Frontal cortex (tissue), 4 donors: ENCODE measurements at places on chromosomes 11 and 22.

GRCh38 chr11:3796346-3796745, 1.0 kb downstream of the NUP98 start:
- no peak for DNase-seq

GRCh38 chr11:116086426-116086825, 582.2 kb upstream of the CADM1 start:
- DNase-seq = no peak

DNA sequence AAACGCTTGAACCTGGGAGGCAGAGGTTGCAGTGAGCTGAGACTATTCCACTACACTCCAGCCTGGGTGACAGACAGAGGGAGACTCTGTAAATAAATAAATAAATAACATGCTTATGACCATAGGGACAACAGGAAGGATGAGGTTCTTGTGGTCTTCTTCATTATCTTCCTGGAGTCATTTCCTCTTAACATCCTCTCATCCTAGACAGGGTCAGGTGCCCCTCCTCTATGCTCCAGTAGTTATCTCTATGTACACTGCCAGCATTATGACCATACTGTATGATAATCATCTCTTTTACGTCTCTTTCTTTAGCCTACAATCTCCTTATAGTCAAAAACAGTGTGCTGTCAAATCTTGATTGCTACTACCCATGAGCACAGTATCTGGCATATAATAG, 17.7 kb downstream of the RAB30 start:
- no peak for DNase-seq

DNA sequence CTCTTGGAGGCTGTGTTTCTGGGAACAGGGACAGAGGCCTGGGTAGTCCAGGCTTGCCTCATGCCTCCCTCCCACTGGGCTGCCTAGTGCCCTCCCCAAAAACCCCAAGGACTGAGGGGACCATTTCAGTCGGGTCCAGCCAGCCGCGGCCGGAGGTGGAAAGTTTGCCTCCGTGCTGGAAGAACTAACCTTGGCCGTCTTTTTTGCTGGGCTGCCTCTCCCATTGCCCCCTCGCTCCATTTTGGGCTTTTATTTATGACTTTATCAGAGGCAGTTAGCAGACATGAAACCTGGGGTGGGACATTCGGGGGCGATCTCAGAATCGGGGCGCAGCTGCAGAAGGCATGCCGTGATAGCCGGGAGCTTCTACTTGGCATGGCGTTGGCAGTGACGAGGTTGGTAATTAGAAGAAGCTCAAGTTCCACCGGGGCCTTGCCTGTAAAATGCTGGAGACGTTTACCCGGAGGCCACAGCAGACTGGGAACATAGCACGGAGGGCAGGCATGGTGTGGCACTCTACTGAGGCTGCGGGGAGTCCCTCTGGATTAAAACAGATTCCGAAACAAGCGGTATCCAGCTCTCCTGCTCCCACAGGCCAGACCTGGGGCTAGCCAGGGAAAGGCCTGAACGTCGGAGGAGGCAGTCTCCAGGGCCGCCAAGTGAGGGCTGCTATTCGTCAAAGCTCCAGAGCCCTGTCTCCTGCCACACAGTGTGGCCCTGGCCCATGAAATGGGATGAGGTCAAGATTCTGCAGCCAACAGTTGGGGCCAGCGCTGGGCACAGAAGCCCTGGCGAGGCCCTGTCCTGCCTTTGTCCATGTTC, 76.4 kb upstream of the PPARA start:
- DNase-seq = no peak

DNA sequence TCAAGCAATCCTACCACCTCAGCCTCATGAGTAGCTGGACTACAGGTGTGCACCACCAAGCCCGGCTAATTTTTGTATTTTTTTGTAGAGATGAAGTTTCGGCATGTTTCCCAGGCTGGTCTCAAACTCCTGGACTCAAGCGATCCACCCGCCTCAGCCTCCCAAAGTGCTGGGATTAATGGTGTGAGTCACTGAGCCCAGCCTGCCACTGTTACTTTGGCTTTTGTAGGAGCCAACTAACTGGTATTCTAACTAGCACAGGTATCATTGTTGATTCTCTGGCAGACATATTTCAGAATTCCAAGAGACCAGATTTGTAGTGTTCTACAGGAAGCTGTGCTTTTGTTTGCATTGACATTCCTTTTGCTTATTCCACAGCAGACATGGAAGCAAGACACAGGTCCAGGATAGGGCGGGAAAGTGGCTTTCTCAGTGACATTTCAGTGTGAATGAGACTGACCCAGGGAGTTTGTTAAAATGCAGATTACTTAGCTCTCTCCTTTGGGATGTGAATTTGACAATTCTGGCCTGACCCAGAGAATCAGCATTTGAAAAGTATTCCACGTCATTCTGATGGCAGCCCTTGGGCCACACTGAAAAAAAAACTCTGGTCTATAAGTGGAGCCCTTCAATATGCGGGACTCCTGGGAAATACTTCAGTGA, 52.2 kb upstream of the PAX6 start:
- DNase-seq = no peak

DNA sequence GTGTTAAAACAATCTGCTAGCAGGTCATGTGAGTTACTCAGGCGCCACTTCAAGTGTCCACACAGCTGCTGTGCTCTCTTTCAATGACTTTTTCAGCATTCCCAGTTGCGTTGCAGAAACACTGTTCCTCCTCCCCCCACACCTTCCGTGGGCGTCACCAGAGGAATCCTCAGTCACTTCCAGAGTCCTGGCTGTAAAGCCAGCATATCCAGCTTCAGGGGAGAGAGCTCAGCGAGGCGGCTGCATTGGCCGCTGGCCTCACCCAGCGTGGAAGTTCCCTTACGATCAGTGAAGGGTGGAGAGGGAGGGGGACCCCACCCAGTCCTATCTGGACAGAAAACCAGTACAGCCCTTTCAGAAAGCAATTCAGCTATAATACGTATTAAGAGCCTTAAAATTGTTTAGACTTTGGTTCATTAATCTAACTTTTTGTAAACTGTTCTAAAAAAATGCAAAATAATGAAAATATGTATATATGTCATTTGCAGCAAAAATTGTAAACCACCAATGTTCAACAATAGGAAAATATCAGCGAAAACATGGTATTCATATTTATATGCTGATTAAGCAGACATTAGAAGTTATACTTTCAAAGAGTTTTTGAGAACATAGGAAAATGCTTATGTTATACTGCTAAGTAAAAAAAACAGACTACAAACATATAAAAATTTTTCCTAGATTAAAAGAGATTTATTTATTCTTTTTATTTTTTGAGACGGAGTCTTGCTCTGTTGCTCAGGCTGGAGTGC, 2.8 kb upstream of the ANO9 start:
- no peak for DNase-seq

DNA sequence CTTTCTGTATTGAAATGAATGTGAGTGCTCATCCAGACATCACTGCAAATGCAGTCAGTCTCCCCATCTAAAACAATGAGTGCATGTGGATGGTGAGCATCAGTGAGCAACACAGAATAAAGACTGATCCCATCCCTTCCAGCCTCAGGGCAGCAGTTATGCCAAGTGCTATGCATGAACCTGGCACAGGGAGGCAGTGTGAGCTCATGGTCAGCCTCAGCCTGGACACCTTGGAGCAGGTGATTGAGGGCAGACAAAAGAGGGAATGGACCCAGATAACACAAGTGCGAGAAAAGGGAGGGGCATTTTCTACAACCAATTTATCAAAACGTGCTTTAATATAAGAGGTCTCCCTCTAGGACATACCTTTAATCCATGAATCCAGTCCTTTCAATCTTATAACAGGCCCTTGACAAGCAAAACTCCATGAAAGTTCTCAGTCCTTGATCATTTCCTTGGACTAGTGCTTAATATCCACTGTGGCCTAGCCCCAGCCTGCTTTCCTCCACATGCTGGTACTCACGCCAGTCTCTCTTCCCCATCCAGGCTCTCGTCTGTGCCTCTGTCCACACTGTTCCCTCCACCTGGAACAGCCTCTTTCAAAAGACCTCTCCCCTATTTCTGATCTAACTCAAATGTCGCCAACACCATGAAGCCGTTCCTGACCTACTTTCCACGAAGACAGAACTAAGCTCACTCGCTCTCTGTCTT, 50.5 kb upstream of the LRRC55 start:
- no peak for DNase-seq

DNA sequence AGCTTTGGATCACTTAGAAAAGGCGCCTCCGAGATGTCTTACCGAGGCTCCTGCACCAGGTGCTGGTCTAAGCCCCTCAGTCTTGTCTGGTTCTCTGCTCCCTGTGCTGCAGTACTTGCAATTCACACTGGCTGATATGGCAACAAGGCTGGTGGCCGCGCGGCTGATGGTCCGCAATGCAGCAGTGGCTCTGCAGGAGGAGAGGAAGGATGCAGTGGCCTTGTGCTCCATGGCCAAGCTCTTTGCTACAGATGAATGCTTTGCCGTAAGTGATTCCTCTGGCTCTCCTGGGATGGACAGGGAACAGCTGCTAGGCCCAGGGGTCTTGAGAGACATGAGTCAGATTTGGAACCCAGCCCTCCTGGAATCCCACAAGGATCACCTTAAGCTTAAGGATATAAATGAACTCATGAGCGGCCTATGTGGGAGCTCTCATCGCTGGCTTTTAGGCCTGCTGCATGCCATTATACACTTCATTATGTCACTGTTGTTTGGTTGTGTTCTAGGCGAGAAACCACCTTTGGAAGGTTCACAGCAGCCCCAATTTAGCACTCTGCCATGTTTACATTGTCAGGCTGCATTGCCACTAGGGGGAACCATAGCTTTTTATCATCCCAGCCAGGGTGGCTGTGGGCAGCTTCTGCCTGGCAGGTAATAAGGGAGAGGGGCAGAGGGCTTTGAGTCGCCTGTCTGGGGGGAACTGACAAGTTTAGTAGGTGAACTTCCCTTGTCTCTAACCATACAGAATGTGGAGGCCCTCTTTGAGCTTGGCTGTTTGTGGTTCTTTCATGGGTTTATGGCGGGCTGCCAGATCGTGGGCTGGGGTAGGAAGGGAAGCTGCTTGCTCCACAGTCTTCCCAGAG, 8.5 kb downstream of the ACAD8 start:
- no peak for DNase-seq

DNA sequence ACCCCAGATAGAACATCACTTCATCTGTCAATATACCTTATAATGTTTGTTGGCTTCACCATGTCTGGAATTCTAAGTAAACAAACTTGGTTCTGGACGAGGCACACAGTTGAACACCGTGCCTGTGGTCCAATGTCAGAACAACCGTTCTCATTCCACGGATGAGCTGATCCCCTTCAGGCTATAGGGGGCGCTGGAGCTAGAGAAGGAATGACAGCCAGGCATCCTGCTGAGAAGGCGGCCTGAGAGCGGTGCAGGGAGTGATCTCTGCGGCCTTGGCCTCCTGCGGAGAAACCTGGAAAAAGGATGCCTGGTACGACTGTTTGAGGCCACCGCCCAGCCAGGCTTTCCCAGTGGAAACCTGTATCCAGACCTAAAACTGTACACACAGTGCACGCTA, 48.7 kb downstream of the FDX1 start:
- no peak for DNase-seq

GRCh38 chr11:42526426-42526825, 785.4 kb upstream of the API5 start:
- DNase-seq = no peak

GRCh38 chr11:134543645-134544044, 131.6 kb upstream of the B3GAT1 start:
- no peak for DNase-seq

GRCh38 chr11:129386795-129387397, 11.2 kb downstream of the BARX2 start:
- no peak for DNase-seq

- DNase-seq = no peak
These were observed 1.1 kb downstream of the APLP2 start for GRCh38 chr11:130070846-130071200.

DNA sequence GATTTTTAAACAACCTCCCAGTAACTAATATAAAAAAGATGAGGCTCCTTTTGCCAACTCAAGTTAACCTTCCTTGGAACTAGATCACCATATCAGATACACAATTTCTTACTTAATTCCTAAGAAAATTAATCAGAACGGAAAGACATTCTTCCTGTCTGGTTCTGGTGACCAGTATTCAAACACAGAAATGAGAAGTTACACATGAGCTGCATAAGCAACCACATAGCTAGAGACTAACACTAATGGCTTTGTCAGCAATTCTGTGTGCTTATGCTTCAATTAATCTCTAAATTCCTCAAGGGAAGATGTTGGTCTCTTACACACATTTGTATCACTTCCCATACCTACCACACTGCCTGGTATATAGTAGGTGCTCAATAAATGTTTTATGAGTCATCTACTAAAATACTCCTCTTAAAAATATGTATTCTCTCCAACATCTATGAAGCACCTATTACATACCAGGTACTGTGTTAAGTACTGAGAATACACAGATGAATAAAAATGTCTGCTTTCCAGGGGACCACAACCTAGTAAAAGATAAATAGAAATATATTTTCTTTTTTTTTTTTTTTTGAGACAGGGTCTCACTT, 54.5 kb downstream of the GAB2 start:
- no peak for DNase-seq

DNA sequence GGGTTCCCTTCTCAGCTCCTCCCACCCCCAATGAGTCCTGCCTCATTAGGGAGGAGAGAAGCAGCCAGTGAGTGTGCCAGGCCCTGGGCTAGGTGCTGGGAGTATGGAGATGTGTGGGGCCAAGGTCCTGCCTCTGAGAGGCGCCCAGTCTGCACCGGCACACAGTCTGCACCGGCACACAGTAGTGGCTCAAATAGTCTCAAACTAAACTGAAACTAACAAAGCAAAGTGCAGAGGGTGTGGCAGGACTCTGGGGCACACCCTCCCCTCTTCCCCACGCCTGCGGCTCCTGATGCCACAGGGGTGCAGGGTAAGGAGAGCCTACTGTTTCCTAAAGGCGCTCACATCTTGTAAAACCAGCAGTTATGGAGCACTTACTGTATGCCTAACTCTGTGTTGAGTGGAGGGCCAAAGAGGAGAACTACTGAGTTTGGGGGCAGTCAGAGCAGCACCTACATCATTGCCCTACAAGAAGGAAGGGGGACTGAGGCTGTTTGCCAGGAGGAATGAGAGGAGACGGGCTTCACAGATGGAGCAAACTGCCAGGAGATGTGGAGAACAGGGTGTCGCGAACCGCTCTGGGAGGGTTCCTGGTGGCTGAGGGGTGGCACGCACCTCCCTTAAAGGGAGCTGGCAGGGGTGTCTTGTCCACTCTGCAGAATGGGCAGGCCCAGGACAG, 939 bp upstream of the SH3BP1 start:
- no peak for DNase-seq

DNA sequence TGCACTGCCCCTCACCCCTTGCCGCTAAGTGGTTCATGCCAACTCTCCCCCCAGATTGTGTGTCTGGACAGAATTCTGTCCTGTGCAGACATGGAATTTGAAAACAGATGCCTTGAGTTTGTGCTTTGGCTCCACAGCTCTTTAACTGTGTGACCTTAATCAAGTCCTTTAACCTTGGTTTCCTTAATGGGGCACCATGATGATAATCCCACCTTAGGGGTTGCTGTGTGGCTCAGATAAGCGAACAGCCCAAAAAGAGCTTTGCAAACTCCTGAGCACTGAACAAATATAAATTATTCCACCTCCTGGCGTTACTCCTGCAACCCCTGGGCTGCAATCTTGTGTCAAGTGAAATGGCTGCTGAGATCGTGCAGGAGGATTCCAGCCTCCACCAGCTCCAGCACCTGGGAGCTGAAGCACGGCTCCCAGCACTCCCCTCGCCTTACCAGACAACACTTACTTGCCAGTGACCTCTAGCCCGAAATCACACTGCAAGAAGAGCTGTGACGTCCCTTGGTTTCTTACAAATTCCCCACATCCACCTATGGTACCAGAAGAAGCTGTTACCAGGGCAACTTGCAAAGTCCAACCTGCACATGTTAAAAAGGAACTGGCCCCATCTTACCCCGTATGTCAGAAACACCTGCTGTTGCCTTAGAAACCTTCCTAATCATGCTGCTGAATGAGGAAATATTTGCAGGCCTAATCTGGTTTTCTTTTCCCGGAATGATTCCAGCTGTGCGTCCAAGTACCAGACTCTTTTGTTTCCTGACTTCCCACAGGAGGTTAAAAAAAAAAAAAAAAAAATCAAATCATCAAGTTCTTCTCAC, 13.2 kb downstream of the VPS37C start:
- DNase-seq = no peak
